Stimulated activated CD8-positive, alpha-beta memory T cell treated with anti-CD3 and anti-CD28 coated beads, Interleukin-7, amount 100 ng/mL, for 1 hour (primary cell): ENCODE measurements at places on chromosomes 12 and 14.

DNA sequence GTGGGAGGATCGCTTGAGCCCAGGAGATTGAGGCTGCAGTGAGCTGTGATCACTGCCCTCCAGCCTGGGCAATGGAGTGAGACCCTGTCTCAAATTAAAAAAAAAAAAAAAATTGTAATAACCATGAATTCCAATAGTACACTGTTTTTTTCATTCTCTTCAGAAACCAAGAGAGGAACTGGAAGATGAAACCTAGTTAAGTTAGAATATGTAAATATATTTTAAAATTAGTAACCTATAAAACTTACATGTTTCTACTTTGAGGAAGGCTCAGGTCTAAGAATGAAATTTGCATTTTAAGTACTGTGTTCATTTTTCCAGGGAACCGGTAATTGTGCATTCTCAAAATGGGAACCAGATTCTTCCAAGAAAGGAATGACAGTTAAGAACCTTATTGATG is 18.8 kb downstream of the KNTC1 start:
- DNase-seq = no peak

- no peak for DNase-seq
Observed at GRCh38 chr12:25308756-25309155, 58.0 kb upstream of the KRAS start.

DNA sequence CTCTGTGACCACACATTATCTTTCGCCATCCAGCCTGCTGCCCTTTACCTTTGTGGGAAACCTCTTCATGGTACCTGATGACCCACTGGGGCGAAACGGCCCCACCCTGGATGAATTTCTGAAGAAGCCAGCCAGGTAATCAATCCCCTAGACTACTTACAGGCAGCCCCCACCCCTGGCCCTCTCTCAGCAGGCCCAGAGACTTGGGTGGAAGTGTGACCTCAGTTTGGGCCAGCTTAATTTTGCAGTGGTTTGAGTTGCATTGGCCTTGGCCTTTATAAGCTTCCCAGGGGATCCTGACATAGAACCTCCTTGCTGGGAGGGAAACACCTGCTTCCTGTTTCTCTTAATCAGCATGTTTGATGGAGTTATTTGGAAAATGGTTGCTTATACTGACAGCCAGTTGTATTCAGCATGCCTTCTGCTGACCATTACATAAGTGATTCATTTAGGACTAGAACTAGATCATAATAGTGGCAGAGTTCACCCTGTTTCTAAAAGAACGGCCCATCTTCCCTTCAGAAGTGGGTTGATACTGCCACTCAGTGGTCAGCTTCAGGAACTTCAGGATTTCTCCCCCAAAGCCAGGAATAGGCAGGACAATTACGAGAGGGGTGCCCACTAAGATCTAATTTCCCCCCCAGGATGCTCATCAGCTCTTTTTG is 6.1 kb downstream of the SDR39U1 start:
- no peak for DNase-seq

- no peak for DNase-seq
Observed at GRCh38 chr12:44677724-44678123, 198.4 kb downstream of the NELL2 start.

- DNase-seq = no peak
Observed at GRCh38 chr12:129160282-129160681, 307.0 kb downstream of the GLT1D1 start.

GRCh38 chr14:75803765-75804164 is 142.7 kb downstream of the TTLL5 start:
- no peak for DNase-seq

- no peak for DNase-seq
Observed at GRCh38 chr12:105317942-105318621, 12.4 kb upstream of the C12orf75 start.

DNA sequence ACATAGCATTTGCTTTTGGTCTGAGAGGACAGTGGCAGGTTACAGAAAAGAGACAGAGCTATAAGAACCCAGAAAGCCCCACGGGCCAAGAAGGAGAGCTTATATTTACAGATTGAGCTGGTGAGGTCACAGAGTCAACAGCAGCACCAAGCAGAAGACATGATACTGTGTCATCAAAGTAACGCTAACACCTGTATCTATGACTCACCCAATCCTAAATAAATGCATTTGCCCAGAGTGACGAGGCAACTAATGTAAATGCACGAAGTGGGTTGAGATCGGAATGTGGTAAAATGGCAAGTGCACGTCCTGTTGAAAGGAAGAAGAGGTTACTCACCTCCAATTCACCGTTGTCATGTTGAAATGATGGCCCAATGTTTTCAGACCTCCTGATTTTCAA is 6.7 kb upstream of the CD163L1 start:
- no peak for DNase-seq

GRCh38 chr12:108629824-108630476 is 3.7 kb downstream of the SELPLG start:
- DNase-seq = no peak
